Psoas muscle (tissue), 8 donors: ENCODE measurements at places on chromosomes 2 and 18. TPM values are rescaled to one million over a fixed set of nuclear protein-coding genes. Genes with fewer than 3 reads are reported as not detected.

Gene ING5
- 14.5 TPM for polyA plus RNA-seq

Gene SGPP2
- polyA plus RNA-seq = not detected

Gene CSRNP3
- polyA plus RNA-seq = 0.05 TPM

Gene NEUROD1
- polyA plus RNA-seq = not detected

Gene CNTNAP5
- not detected for polyA plus RNA-seq

Gene CAPN13
- polyA plus RNA-seq = not detected

Gene RPL31
- 2,383 TPM for polyA plus RNA-seq
